Iris pigment epithelial cell (primary cell): ENCODE measurements at places on chromosomes 1 and 21.
A peak's percentile ranks its signal among the peaks of the same experiment; 100 is the strongest.

DNA sequence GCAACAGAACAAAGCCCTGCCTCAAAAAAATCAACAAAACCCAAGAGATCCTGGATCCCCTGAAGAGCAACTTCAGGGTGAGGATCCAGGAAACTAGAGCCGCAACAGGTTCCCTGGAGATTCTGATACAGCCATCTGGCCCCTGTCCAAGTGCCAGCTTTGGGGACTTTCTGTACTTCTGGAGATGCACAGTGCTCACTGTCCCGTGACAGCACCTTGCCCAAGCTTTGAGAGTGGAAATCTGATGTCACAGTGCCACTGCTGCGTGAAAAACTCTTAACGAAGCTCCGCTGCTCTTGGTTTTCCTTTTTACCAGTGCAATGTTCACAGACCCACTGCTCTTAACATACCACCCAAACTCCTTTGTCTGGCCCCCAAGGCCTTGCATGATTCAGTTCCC is 26.3 kb downstream of the STK40 start:
- no peak for DNase-seq

DNA sequence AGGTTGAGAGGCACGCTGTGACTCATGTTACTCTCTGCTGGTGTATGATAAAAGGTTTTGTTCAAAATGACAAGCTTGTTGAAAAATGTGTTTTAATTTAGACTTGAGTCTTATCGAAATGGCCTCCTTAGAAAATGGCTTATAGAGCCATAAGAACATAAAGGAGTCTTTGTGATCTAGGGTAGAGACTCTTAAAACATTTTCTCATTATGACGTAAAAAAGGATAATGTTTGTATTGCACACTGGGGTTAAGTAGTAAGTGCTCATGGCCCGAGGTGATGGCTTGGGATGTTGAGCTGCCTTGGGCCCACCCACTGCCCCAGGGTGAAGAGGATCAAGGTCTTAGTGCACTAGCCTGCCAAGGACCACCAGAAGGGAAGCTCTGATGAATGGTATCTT is 117.4 kb downstream of the DISC1 start:
- no peak for DNase-seq

GRCh38 chr1:77039739-77040138 is 172.5 kb downstream of the ST6GALNAC5 start:
- peak; percentile 100 for DNase-seq

GRCh38 chr1:200139661-200140250 is 112.2 kb downstream of the NR5A2 start:
- peak; percentile 69 for DNase-seq

GRCh38 chr1:236516929-236517704 is 6.7 kb upstream of the LGALS8 start:
- DNase-seq: peak; percentile 89

GRCh38 chr1:232149287-232150201 is 480.4 kb downstream of the SIPA1L2 start:
- DNase-seq: peak; percentile 75

DNA sequence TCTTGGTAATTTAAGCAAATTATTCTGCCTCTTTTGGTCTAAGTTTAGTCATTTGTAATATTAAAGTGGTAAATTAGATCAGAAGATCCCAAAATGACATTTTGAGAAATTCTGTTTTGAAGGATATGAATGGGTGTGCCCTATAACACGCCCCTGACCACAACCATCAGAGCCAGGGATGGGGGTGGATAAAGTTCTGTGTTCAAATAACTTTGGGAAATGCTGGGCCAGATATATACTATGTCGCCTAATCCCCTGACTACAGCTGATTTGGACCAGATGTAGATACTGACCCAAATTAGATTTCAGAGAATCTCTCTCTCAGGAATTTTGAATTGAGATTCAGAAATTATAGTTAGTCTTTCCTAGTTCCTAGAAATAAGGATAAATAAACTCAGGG is 21.2 kb upstream of the EDEM3 start:
- DNase-seq: no peak

- no peak for DNase-seq
Measured at GRCh38 chr1:109503935-109504334, 5.6 kb downstream of the AMIGO1 start.

GRCh38 chr1:173117761-173118160 is 67.0 kb upstream of the TNFSF18 start:
- no peak for DNase-seq

GRCh38 chr1:246338098-246338497 is 169.0 kb downstream of the SMYD3 start:
- DNase-seq: no peak

GRCh38 chr1:167409183-167409582 is 109.1 kb downstream of the CD247 start:
- no peak for DNase-seq

GRCh38 chr1:37556712-37557196 is at the start of gene DNALI1:
Gene DNALI1, plus strand, starts transcription at chr1:37556940. Its CDS starts 55 bp downstream, at chr1:37556995.
- DNase-seq: peak; percentile 94

DNA sequence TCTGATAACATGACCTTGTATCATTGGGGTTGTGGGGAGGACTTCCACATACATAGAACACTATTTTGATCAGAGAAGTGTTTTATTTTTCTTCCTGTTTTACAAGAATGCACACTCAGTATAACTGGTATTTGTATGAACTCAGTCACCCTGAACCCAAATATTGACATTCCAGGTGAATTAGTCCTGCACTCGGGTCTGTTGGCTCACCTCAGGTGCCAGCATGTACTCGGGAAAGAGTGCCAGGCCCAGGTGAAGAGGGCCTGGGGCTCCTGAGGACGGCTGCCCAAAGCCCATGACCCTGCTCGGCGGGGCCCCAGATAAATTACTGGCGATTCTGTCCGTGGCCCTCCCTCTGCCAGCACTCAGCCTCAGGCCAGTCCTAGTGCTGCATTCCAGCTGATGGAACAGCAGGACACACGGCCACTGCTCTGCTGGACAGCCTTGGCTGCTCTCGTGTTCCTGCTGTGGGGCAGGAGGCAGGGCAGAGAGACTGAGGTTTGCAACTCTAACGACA is 75.4 kb upstream of the TMPRSS2 start:
- DNase-seq: no peak

DNA sequence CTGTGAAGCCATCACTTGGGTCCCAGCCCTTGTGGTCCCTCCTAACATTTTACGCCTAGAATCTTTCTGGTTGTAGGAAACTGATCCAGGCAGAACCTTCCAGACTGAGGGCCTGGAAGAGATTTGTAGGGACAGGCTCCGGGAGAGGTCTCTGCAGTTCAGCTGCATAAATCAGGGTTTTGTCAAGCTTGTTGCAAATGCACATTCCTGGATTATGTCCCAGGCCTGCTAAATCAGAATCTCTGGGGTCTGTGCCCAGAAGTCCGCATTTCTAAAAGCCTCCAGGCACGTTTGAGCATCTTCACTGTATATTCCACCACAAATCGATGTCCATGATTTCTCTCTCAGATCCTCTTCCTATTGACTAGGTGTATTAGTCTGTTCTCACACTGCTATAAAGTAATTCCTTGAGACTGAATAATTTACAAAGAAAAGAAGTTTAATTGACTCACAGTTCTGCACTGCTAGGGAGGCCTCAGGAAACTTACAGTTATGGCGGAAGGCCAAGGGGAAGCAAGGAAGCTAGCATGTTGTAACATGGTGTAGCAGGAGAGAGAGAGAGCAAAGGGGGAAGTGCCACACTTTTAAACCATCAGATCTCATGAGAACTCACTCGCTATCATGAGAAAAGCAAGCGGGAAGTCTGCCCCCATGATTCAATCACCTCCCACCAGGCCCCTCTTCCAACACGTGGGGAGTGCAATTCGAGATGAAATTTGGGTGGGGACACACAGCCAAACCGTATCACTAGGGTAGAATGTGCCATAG is 1.2 kb upstream of the FHAD1 start:
- peak; percentile 70 for DNase-seq

- DNase-seq: no peak
Measured at GRCh38 chr1:29410476-29410875, 174.2 kb downstream of the PTPRU start.

GRCh38 chr1:202266061-202266765 is 72.6 kb downstream of the LGR6 start:
- no peak for DNase-seq

GRCh38 chr1:230332061-230332460 is 94.1 kb downstream of the PGBD5 start:
- DNase-seq: no peak

DNA sequence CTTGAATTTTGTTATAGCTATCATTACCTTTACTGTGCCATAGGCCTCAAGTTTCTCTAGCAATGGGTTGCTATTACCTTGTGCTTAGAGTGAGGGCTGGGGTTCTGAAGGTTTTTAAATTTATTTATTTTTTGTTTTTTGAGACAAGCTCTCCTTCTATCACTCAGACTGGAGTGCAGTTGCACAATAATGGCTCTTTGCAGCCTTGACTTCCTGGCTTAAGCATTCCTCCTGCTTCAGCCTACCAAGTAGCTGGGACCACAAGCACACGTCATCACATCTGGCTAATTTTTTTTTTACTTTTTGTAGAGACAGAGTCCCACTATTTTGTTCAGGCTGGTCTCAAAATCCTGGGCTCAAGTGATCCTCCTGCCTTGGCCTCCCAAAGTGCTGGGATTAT is 41.5 kb downstream of the SNX27 start:
- peak; percentile 95 for DNase-seq

- no peak for DNase-seq
Measured at GRCh38 chr1:228733576-228733975, 1.7 kb upstream of the RHOU start.

GRCh38 chr21:17507591-17507990 is 5.3 kb upstream of the CXADR start:
- no peak for DNase-seq

DNA sequence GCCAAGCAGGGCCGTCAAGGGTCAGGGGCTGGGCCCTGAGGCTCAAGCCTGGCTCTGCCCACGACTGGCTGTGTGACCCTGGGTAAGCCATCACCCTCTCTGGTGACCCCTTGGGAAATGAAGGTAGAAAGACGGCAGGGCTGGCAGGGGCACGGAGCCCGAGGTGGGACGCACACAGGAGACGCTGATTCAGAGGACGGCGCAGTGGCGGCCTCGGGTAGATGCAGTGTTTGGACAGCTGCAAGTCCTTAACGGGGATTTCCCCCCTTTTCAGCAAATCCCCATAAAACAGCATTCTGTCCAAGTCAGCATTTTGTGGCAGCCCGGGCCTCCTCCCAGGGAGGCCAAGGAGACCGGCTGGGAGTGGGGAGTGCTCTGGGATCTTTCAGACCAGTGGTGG is 16.7 kb downstream of the COL8A2 start:
- DNase-seq: peak; percentile 83

- no peak for DNase-seq
Measured at GRCh38 chr1:172342584-172343239, 77.8 kb upstream of the C1orf105 start.

GRCh38 chr1:115873184-115873583 is 32.3 kb upstream of the NHLH2 start:
- no peak for DNase-seq

- no peak for DNase-seq
Measured at GRCh38 chr1:147577033-147577773, 35.9 kb downstream of the BCL9 start.

- DNase-seq: no peak
Measured at GRCh38 chr1:152566681-152567080, at the start of gene LCE3E. Gene LCE3E, minus strand, starts transcription at chr1:152566780. Its CDS starts 572 bp downstream, at chr1:152566208.

DNA sequence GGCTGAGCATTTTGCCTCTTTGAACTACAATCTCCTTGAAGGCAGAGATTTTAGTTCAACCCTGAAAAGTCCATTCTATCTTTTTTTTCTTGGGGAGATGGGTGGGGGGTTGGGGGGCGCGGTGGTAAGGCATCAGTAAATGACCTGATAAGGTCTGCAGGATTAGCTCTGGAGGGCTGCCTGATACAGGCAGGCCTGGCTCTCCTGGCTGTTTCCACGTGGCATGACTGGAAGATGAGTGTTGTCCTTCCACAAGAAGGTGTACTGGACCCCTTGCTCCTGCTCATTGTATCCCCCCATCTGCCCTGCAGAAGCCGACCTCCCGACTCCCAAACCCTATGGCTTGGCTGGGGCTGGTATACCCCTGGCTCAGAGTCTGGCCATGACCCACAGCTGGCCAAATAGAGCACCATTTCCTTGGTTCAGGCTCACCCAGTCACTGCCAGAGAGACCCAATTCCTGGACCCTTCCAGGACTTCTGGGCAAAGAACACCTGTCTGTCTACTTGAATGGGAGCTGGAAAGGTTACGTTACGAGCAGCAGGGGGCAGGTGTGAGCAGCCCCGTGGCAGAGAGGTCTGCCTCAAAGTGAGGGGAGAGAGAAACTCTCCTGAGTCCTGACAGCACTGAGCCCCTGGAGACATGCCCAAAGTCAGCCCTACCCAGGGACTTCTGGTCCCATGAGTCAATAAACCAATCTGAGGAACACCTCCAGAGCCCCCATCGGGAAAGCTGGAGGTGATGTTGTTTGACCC is 17.0 kb downstream of the DHRS3 start:
- peak; percentile 59 for DNase-seq

DNA sequence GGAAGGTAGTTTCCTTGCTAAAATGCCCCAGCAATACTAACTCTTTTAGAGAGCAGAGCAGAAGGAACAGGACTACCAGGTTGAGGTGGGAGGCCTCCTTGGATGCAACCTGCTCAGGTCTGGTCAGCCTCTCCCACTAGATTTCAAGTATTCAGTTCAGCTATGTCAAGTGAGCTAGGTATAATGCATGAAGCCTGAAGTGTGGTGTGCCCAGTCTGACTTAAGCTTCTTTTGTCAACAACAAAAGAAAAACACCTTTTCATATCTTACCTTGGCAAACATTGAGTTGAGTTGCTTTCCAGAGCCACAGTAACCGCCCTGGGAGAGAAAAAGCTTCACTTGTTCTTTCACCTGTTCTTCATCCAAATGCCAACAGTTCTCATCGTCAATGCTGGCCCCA is 47.8 kb downstream of the UROD start:
- no peak for DNase-seq

- no peak for DNase-seq
Measured at GRCh38 chr1:55388960-55389359, 173.8 kb upstream of the USP24 start.

DNA sequence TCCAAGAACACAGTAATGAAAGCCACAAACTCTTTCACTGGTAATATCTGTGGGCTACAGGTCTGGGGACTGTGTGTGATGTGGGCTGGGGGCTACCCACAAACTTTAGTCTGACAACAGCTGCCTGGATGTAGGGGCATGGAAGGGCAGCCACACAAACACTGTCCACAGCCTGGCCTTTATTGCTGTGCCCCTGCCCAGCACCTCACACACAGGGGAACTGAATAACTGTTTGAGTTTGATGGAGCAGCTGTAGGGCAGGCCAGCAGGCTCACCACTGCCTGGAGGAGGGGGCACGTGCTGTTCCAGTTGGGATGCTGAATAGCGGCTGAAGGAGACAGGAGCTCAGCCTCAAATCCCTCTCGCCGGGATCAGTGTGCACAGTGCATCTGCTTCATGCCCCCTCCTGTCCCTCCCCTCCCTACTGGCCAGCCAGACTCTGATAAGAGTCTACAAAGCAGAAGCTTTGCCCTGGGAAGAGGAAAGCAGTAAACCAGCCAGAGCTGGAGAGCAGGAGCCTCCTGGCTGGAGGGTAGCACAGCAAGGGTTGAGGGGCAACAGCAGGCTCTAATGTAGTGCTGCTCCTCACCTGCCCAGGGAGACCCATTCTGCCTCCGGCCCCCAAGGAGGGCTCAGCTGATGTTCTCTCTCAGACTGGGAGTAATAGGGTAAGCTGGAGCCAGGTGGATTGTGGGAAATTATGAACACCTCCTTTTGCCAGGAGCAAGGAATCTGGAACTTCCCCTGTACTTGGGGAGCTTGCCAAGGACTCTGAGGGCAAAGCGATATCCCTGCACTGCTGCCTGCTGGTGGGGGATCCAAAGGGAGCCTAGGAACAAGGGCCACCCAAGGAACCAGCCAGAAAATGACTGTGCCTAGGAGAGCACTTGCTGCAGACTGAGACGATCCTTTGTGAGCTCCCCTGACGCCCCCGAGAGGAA is 70.2 kb upstream of the GOLT1A start:
- DNase-seq: no peak

- DNase-seq: no peak
Measured at GRCh38 chr21:14405225-14405624, 22.3 kb upstream of the HSPA13 start.
